Fibroblast of pulmonary artery (primary cell): ENCODE measurements at places on chromosomes 12 and 14.

DNA sequence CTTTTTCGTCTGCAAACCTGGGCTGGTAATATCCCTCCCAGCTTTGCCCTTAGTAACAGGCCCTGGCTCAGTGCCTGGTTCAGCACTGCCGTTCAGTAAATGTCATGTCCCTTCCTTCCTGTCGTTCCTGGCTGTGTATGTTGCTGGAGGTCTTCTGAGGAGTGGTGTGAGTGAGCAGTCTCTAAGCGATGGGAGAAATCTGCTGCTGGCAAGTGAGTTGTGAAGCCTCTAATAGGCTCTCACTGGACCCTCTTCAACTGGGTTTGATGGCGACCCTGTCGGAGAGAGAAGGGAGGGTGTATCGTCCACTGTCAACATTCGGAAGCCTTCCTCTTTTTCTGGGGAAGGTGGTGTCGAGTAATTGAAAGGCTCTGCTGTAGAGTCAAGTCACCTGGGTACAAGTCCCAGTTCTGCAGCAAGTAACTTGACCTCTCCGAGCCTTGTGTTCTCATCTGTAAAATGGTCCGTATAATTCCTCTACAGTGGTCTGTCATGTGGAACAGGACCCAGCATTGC is 62.8 kb downstream of the HRK start:
- DNase-seq: peak; percentile 40

DNA sequence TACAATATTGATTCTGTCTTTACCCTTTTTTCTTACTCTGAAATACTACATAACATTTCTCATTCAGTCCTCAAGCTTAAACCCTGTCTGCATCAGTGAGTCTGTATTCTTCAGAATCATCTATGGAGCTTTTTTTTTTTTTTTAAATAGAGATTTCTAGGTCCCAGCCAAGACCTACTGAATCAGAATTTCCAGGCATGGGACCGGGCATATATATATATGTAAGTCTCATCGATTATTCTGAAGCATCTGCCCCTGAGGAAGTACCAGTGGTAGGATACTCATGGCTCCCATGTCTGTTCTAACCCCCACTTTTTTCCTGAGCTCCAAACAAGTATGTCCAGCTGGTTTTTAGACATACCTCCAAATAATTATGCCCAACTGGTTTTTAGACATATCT is 6.1 kb downstream of the DDX47 start:
- DNase-seq: no peak

DNA sequence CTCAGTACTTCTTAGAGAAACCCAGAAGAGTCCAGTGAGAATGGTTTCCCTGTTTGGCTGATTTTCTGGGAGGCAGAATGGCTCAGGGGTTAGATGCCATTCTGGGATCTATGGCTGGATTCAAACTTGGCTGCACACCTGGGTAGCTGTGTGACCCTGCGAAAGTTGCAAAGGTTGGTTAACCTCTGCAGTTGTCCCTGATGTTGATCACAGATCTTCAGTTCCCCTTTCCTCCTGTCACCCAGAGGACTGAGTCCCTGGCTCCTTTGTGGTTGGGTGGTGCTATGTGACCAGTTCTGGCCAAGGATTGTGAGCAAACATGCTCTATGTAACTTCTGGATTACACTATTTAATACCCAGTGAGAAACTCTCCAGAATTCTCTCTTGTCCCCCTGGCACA is 418.0 kb downstream of the RGS6 start:
- no peak for DNase-seq

- DNase-seq: peak; percentile 33
Measured at GRCh38 chr14:74941676-74942097, 13.7 kb downstream of the PGF start.

DNA sequence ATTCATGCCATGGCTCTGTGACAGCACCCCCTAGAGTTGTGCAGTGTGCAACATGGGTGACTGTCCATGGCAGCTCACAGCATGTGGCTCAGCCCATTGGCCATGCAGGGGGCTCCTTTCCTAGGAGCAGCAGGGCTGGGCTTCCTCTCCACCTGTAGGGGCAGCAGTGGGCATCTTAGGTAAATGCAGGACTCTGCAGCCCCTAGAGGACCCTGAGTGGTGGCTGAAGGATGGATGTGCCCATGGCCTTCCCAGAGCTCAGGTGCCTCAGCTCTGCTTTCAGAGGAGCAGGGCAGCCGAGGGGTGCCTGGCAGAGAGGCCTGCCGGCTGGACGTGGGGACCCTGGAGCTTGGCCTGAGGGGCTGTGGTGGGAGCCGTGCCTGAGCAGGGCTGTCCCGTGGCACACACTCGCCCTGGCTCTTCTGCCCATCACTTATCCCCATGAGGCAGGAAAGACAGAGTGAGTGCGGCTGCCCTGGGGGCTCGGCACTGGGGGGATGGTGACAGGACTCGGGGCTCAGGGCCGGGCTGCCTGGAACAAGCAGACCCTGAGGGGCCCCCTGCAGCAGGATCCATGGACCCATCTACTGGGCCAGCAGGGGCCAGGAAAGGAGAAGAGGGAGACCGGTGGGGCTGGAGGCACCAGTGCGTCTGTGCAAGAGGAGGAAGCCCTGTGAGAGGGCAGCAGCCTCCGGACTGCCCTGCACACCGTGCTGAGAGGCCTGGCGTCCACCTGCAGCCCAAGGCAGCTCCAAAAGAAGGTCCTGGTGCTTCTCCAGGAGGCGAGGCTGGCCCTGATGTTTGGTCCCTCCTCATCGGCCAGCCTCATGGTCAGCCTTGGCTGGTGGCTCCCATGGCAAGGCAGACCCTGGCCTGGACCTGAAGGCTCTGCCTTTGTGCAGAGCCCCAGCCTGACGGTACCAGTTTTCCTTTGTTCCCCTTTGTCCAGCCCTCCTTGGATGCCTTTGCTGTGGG is 7.6 kb downstream of the ADSS1 start:
- no peak for DNase-seq

DNA sequence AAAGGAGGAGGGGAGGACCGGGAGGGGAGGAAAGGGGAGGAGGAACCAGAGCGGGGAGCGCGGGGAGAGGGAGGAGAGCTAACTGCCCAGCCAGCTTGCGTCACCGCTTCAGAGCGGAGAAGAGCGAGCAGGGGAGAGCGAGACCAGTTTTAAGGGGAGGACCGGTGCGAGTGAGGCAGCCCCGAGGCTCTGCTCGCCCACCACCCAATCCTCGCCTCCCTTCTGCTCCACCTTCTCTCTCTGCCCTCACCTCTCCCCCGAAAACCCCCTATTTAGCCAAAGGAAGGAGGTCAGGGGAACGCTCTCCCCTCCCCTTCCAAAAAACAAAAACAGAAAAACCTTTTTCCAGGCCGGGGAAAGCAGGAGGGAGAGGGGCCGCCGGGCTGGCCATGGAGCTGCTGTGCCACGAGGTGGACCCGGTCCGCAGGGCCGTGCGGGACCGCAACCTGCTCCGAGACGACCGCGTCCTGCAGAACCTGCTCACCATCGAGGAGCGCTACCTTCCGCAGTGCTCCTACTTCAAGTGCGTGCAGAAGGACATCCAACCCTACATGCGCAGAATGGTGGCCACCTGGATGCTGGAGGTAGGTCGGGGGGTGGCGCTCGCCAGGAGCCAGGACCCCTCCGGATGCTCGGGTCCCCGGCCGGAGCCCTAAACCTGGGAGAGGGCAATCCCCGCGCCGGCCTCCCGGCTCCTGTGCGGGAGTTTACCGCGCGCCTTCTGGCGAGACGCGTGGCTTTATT is at the start of gene CCND2:
Gene CCND2 (plus strand): TSS at position 111 of the 744 bp plus-strand sequence. CDS start 279 bp downstream, at position 390.
- DNase-seq: peak; percentile 88

GRCh38 chr12:27290501-27291168 is 42.0 kb upstream of the BMAL2 start:
- DNase-seq: no peak

DNA sequence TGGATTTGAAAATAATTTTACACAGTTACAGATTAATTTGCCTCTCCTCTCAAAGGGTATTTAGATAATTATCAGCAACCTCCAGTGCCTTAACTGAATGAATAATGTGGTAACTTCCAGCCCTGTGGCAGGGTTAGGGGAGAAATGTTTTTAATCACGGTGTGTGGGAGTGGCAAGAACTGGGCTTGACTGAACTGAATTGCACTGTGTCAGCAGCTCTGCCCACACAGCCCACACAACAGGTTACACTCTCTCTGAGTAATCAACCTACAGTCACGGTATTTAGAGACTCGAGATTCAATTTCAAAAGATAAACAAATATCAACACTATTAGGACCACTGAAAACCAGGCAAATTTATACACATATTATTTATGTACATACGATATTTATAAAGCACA is 198.5 kb downstream of the KCNC2 start:
- no peak for DNase-seq

DNA sequence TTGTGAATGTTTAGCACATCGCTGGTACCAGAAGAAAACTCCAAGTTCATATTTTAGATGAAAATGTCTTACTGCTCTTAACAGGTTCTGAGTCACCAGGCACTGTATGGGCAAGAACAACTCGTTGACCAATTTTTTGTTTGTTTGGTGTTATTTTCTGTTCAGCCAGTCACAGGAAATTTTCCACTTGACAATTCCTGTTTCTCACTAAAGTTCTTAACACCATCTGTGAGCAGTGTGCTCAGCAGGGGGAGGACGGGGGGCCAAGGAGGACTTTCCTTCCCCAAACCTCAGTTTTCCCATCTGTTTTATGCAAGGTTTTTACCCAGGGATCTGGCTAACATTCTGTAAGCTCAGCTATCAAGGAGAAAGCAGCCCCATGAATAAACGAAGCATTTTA is 3.0 kb downstream of the NUAK1 start:
- DNase-seq: peak; percentile 66

DNA sequence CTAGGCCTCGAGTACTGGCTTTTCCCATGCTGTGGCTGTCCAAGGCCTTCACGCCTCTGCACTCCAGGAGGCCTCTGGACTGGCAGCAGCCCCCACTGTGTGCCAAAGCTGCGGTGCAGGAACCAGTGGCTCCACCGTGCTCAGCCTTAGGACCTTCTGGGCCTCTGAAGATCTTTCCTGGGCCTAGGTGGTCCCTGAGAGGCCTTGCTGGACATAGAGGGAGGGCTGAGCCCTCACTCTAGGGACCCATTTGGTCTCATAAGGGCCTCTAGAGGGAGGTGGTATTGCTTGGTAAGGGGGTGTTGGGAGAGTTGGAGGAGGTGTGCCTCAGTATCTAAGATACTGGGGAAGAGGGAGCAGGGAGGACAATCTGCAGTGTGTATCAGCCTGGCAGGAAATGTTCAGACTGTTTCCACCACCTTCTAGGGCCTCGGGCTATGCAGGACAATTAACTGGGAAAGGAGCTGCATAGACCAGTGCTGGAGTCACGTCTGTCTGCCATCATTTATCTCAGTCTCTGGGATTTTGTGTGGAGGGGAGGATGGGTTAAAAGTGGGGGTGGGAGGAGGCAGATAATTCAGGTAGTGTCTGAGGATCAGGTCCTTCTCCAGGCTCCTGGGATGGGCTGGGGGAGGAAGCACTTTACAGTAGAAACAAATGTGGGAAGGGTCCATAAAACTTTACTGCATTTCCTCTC is 2.9 kb downstream of the HOXC5 start:
- no peak for DNase-seq

- peak; percentile 52 for DNase-seq
Measured at GRCh38 chr12:45191239-45191638, 24.7 kb upstream of the ANO6 start.

DNA sequence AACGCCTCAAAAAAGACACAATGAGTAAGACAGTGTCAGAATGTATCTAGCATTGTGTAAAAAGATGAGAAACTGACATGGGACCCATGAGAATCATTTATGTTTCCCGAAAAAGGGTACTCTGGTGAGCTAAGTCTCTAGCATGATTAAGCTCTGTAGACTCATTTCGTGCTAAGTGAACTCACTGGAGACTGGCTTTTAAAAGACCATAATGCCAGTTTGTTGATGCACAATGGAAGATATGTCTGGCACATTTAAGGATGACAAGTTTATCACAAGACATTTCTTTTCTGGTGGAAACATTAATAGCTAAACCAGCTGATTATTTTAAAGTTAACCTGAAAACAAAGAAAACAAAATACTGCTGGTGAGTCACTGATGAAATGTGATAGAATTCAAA is 233.5 kb downstream of the SLC2A13 start:
- DNase-seq: peak; percentile 24

DNA sequence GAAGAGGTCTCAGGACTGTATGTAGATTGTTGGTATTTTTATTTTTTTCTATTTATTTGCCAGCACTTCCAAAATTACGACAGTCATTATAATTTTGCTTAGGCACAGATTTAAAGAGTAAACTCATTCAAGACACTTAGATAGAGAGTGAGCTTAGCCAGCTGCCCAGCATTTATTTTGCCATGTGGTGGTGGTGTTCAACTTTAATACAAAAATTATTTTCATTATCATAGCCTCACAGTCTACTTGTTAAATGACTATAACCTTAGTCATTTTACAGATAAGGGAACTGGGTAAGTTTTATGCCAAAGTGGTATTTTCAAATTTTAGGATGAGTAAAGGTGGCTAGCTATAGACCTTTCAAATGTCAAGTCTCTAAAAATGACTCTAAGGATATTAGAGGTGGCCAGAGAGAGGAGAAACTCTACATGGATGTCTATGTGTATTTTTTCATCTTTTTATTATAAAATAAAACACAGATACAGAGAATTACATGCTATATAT is 66.7 kb downstream of the LRRC9 start:
- no peak for DNase-seq

- no peak for DNase-seq
Measured at GRCh38 chr12:10196210-10196609, 16.5 kb upstream of the GABARAPL1 start.

DNA sequence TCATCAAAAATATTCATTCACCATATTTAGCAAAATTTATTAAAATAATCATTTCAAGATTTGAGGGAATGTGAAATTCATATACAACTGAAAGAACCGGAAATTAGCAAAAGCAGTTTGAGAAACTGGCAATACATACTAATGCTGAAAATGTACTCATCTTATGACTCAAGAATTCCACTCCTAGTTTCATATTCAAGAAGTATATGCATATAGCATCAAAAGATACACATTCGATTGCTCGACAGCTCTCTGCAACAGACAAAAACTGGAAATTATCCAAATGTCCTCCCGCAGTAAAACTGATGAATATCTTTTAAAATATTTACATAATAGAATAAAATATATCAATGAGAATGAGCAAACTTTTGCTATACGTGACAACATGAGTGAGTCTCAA is 189.2 kb upstream of the MGAT4C start:
- no peak for DNase-seq

- DNase-seq: no peak
Measured at GRCh38 chr12:105774037-105774436, 364.7 kb downstream of the NUAK1 start.

GRCh38 chr14:67335781-67336180 is 23.8 kb downstream of the ATP6V1D start:
- DNase-seq: peak; percentile 47

DNA sequence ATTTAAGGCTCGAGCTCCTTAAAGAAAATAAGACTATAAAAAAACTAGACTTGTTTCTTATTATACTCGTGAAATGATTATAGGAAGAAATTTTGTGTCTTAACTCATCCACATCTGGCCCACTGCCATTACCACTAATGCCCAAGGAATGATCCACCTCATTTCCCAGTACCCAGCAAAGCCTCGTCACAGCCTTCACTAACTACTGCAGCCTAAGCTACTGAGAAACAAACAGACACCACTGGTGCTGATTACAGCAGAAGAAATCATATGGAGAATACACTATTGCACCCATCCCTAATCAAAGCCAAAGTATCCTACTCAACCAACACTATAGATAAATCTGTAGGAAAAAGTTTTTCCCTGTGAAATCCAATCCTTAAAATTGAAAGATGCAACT is 205.3 kb upstream of the NAV3 start:
- DNase-seq: peak; percentile 81
